NCI-H2081 treated with DMSO at 0.1 percent for 48 hours (cell line): ENCODE measurements at places on chromosomes 11 and 22.

GRCh38 chr11:30705913-30706675 lies 119.9 kb upstream of the MPPED2 start:
- no peak for DNase-seq

GRCh38 chr11:112363527-112363926 lies 102.9 kb upstream of the PLET1 start:
- no peak for DNase-seq

- DNase-seq, result no peak
These were observed 111.4 kb upstream of the GRAMD1B start for GRCh38 chr11:123318623-123319022.

GRCh38 chr22:30598986-30599385 lies 7.3 kb upstream of the PES1 start:
- no peak for DNase-seq

DNA sequence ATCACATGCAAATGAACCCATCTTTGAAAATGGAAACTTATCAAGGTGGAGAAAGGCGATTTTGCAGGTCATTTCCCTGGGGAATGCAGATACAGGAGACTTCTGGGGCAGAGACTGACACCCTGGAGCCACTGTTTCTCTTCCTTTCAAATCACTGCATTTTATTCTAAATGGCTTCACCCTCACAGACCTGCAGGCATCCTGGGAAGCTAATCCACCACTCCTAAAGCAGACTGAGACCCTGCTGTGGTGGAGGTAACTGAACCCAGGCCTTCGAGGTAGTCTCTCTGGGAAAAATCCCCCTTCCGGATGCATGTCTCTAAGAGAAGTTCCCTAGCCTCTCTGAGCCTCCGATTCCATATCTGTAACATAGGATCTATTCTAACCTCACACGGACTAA lies 20.9 kb upstream of the CSNK2A3 start:
- no peak for DNase-seq

DNA sequence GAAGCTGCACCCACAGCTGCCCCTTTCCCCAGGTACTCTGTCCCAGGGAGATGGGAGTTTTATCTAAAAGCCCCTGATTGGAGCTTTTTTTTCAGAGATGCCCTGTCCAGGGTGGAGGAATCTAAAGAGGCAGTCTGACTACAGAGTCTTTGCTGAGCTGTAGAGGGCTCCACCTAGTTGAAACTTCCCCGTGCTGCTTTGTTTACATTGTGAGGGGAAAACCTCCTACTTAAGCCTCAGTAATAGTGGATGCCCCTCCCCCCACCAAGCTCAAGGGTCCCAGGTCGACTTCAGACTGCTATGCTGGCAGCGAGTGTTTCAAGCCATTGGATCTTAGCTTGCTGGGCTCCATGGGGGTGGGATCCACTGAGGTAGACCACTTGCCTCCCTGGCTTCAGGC lies 470.1 kb upstream of the LARGE1 start:
- no peak for DNase-seq

- no peak for DNase-seq
These were observed 623.8 kb upstream of the KIRREL3 start for GRCh38 chr11:127624306-127624856.

DNA sequence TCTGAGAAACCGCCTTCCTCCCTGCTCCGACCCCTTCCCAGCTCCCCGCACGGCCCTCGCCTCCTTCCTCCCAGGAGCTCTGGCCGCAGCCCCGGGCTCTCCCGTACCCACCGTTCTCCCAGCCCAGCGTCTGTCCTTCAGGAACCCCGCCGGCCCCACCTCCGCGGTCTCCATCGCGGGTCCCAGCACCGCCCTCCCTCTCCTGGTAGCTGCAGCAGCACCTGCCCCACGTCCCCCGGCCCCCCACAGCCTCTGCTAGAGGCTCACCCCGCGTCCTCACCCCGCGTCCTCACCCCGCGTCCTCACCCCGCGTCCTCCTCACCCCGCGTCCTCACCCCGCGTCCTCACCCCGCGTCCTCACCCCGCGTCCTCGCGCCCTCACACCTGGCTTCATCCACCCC lies 85.9 kb downstream of the WNT7B start:
- DNase-seq, result no peak

DNA sequence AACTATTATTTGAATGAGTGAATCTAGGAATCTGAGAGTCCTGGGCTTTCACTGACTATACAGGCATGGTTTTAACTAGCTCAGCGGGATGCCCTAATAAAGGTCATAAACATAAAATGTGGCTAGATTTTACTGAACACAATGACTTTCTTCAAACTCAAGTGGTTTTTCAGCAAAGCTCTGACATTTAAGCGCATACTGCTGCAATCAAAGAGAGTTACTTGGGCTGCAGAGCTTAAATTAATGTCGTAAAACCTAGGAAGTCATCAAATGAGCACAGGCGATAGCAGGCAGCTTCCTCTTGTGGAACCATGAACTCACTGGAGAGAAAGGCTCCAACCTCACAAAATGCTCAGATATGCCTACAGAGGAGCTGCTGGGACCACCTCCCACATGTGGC lies 6.7 kb downstream of the CSNK2A3 start:
- DNase-seq, result no peak

DNA sequence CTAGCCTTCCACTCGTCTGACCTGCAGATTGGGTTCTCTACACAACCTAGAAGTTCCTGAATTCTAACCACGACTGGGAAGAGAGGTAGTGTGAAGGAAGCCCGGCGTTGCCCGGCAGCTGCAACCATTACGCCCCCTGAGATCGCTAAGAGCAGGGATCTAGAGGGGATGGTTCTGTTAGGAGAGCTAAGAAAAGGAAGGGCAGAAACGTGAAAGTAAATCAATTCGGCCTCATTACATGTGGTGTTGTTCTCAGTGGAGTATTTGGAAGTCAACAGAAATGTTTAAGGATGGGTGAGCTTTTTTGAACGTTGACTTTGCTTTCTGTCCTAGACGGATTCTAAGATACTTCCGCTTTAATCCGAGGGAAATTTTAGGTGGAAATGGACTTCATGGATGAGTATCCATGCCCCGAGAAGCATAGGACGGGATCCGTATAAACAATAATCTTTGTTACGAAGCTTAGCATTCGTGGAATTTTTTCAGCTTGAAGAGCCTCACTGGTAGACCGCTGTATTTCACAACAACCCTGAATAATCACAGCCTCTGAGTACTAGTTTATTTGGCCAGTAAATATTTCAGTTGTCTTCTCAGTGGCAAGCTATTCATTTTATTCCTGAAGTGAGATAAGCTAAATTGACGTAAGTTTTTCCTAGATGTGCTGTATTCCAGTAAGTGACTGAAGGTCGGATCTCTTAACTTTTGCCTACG lies 629 bp downstream of the ATP5MG start:
- no peak for DNase-seq

DNA sequence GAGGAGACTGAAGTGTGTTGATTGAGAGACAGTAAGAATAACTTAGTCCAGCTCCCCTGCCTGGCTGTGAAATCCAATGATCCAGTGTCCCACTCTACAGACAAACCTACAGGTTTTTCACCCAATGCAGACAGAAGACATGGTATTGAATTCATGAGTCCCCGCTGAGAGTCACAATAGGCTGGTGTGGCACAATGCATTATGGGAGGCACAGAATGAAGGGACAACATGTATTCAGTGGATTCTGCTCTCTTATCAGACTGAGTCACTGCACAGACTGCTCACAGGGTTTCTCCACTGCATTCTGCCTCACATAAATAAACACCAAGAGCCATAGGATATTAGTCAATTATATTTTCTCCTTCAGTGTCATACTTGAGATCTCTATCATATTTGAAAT lies 55.2 kb upstream of the TOP3B start:
- DNase-seq, result no peak

- no peak for DNase-seq
These were observed 139.2 kb downstream of the WNT11 start for GRCh38 chr11:76067099-76067498.

DNA sequence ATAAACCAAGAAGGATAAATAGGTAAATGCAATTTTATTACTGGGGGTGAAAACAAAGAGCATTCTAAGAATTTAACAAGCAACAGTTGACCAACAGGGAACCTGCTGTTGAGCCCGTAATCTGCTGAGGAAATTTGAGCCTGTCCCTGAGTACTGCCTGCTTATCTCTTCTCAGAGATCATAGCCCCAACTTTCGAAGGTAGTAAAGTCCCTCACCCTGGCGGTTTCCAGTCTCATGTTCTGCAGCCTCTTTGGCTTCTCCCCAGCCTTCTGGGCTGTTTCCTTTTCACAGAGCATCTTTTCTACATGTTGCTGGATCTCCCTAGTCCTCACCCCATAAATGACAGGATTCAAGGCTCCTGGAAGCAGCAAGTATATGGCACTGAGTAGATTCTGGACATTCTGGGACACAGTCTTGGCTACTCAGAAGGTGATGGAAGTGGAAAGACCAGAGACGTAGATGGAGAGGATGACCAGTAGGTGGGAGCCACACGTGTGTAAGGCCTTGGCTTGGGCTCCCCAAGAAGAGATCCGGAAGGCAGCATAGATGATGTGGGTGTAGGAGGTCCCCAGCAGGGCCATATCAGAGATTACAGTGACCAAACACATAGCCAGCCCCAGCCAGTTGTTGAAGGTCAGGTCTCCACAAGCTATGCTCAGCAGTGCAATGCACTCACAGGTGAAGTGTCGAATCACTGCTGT lies 51.6 kb downstream of the RRM1 start:
- no peak for DNase-seq

GRCh38 chr11:23405350-23405937 lies 545.2 kb upstream of the CCDC179 start:
- no peak for DNase-seq

DNA sequence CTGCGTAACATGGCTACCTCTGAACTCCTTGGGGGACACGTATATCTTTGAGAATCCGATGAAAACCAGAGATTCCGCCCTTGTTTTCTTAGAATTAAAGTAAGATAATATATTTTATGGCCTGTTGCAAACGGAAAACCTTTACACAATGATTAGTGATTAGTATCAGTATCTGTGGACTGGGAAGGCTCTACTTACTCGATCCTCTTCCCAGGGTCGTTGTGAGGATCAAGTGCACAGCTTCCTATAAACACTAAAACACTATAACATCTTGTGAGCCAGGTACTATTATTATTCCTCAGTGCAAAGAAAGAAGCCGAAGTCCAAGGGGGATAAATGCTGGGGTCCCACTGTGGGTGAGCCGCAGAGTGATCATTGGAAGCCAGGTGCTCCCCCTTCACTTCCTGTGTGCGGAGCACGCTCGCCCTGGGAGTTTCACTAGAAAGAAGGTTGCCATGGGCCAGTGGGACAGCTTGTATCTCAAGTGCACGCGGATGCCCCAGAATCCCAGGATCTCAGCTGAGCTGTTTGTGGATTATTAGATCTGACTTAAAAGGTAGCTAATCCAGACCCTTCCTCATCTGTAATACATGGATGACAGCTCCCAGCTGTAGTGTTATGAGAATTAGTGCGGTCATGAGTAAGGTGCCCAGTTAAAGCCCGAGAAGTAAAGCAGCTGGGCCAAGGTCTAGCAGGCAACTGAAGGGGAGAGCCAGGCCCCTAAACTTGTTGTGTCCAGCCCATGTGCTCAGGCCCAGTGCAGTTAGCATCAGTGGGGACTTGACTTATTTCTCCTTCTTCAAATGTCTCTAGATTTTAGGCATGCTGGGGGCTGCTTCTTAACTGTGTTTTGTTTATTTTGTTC lies 839 bp downstream of the CBY1 start:
- DNase-seq, result no peak

GRCh38 chr11:8408151-8408941 lies 144.7 kb upstream of the LMO1 start:
- DNase-seq, result no peak

DNA sequence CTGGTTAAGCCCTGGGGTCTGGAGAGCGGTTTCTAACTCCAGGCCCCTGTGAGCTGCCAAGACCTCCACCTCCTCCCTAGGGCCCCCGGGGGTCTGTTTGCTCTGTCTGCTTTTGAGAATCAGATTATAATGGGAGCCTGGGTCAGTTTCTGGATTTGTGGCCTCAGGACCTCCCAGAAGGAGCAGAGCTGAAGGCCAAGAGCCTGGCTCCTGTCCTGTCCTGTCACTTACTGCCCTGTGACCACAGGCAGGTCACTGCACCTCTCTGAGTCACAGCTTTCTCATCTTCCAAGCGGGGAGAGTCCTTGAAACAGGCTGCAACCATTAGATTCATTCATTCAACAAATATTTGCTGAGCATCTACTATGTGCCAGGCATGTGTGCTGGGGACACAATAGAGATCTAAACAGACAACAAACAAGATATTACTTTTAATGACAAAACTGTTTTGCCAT lies 87.3 kb upstream of the FGF3 start:
- DNase-seq, result no peak

GRCh38 chr11:102305352-102306047 lies 11.8 kb upstream of the BIRC3 start:
- no peak for DNase-seq

GRCh38 chr11:65314501-65315203 lies at the start of gene CDC42EP2:
CDC42EP2 (plus strand) TSS chr11:65314866; CDS start chr11:65320899, 6,033 bp downstream.
- DNase-seq, result no peak
